HT1080 (cell line): ENCODE measurements at places on chromosomes 2 and 18.
A peak's percentile ranks its signal among the peaks of the same experiment; 100 is the strongest.

DNA sequence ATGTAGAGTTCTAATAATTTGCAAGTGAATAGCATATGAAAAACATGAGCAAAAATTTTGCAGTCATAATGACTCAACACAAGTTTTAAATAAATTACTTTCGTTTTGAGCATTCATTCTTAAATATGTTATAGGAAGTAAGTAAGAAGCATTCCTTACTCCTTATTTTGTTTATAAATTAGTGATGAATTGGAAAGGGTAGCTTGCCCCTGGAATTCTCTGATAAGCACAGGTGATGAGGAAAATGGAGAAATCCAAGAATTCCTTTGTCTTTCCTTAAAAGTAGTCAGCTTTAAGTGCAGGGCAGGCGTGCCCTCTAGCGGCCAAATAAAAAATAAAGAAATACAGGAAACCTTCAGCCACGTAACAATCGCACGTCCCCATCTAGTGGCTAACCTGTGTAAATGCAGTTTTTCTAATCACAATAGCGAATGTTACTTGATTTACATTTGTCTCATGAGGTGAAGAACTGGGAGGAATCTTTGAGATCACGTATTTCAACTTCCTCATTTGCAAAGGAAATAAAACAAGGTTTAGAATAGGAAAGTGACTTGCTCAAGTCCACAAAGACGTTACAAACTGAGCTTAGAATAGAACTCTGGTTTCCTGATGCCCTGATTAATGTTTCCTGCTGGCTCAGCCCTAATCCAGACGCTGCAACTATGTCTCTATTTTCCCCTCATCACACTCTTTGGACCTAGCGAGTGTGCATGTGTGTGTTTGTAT is 47.2 kb upstream of the ZNG1B start:
- peak; percentile 75 for DNase-seq

DNA sequence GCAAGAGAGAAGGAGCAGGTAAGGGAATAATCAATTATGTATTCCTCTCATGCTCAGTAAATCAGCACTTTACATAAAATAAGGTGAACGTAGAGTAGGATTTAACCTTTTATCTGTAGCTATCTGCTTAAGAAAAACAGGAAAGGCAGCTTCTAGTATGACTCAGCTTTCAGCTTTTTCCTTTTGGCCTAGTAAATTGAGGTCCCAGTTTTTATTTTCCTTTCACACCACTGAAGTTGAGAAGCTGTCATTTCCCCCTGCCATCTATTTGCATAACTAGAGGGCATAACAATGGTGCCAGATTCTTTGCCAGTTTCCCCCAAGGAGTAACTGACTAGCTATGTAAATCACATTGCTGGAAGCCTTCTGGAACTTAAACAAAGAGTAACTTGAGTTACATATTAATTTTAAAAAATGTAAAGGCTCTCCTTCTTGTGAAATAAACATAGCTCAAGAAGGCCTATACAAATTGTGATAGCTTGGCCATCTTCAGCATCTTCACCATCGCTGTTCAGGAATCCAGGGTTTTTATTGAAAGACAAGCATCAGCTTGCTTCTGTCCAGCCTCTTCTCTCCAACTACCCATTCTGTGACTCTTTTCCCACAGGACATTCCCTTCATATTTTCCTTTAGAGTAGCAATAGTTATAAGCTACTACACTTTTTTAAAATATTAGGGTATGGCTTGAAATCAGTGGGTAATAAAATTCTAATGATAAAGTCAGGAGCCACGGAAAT is 97.0 kb downstream of the KYNU start:
- DNase-seq = peak; percentile 72

GRCh38 chr18:79864006-79864725 is 66.4 kb downstream of the KCNG2 start:
- DNase-seq = no peak

DNA sequence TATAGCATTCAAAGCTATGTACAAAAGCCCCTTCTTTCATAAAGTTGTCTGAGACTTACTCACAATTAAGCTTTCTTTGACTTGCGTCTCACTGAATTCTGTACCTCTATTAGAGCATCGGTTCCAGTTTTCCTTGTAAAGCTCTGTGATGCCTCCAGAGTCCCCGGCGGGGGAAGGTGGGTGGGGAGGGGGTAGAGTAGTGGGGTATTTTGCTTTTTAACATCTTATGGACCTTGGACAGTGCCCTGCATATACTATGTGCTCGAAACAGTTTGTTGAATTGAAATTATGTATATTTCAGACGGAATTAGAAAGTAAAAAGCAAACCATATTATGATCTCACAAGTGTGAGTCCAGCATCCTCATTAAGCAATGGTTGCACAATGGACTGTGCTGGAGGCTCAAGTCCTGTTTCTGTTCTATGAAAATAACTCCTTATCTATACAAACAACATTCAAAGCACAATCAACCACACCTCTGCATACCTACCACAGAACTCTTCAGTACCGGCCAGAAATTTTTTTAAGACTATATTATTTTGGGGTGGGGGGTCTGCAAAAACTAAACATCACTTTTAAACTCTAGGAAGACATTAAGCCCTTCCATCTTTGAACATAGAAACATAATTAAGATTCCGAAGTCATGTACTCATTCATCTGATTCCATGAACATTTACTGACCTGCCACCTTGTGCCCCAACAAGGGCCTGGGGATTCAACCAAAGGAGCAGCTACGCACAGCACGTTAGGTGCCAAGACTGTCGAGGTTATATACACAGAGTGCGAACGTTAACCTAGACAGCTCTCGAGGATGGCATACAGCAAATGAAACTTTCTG is 908 bp downstream of the STAT1 start:
- peak; percentile 12 for DNase-seq

DNA sequence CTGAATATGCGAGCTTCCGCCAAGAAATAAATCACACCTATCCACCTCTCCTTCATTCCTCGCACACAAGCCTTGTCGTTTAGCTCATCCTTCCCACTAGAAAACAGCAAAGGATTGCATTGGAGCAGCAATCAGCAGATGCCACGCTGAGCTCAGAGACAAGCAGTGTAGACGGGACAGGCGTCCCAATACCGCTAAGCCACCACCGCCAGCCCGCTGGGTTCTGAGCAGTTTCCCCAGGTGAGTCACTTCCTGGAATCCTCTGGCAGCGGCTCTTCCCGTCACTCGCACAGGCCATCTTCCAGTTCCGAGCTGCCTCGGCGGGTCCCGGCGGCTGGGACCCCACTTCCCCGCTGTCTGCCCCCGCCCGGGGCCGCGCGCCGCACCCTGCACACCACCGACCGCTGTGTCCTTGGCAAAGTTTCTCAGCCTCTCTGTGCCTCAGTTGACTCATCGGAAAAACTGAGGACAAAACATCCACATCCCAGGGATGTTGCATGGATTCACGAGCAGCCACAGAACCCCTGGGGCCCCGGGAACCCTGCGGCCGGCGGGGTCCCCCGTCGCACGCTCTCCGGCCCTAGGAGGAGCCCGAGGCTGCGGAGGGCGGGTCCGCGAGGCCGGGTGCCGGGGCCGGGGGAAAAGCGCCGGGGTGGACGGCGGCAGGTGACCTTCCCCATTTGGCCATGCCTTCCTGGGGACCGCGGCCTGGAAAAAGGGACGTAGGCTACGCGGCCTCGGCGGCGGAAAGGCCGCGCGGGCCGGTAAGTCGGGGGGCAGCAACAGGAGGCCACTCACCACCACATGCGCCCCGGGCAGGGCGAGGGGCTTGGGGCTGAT is 573 bp downstream of the KDSR start:
- DNase-seq = peak; percentile 86

DNA sequence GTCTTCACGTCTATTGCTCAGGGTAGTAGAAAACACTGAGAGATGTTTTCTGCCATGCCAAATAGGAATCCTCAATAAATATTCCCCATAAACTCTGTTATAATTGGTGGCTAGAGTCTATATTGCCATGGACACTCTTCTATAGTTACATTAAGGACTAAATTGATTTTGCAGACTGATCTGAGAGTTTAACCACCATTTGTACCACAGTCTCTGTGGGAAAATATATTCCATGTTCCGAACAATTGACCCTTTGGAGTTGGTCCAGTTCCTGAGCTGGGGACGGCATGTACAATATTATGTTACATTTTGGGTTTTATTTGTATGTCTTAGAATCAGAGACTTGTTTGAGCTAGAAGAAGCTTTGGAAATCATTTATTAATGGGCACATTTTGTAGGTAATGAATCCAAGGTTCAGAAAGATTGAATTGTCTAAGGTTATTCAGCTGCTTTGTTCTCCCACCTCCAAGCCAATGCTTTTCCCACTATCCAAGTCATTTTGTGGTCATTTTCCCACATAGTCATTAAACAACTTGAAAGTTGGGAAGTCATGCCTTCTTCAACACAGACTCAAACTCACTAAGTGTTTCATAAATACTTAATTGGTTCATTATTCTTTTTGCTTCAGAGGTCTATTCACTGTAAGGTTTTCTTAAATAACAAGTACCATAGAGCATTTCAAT is 5.1 kb upstream of the PPP1CB start:
- no peak for DNase-seq

- peak; percentile 86 for DNase-seq
Measured at GRCh38 chr2:180012523-180012922, 5.4 kb upstream of the CWC22 start.

- no peak for DNase-seq
Measured at GRCh38 chr2:205133544-205133943, 548.8 kb upstream of the NRP2 start.

- no peak for DNase-seq
Measured at GRCh38 chr2:61785583-61785982, 68.3 kb downstream of the FAM161A start.

GRCh38 chr18:32261003-32261402 is 71.2 kb downstream of the MEP1B start:
- DNase-seq = no peak

GRCh38 chr2:190846746-190847145 is 33.9 kb upstream of the GLS start:
- DNase-seq = no peak

DNA sequence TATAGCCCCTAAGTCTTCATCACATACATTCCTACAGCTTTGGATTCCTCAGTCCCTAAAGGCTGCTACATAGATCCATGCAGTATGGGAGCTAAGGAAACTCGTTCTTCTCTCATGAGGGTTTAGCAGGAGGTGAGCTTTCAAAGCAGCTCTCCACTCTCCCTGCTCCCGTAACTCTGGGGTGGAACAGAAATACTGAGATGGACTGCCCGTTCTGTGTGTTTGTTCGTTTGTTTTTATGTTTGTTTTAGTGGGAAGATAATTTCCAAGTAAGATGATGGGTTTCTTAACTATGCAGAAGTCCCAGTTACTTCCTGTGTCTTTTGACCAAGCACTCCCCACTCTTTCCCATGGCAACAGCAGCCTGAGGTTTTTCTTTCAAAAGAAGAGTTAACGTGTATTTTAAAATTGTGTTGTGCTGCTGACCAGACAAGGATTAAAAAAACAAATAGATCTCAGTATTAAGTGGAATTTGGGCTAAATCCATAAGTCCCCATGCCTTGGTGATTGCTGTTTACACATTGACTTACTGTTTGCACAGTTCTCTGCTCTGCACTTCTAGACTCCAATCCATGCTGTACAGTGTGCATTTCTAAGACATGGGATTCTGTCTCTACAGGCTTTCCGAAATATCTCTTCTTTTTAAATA is 156.4 kb upstream of the SH3BP4 start:
- no peak for DNase-seq

GRCh38 chr18:63120620-63121019 is 198.9 kb downstream of the BCL2 start:
- no peak for DNase-seq

DNA sequence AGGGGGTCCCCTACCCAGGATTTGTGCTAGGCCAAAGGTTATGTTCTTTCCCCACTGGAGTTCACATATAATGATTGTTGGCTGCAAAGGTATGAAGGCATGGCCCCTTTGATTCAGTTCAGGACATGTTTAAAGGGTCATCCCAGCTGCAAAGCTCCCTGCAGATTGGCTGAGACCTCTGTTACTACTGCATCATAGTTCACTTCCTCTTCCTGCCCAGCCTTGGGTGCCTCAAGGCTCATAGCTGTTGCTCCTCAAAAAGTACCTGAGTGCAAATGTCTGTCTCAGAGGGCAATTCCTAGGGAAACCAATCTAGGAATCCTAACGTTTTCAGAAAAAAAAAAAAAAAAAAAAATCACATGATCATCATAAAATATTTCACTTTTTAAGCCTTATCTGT is 125.1 kb downstream of the ATL2 start:
- no peak for DNase-seq

DNA sequence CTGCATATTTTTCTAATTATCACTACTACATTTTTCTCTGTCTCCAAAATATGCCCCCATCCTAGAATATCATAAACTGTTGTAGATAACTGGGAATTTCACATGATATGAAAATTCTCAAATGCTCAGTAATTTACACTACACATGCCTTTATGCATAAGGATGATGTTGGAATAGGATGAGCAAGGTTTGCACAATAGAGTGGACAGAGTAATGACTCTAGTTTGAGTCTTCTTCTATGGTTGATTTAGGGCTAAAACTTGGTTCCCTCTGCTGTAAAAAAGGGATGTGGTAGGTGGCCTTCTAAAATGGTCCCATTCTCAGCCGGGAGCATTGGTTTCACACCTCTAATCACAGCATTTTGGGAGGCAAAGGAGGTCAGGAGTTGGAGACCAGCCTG is 129.9 kb downstream of the BCL11A start:
- DNase-seq = no peak

GRCh38 chr2:176518823-176519222 is 249.6 kb downstream of the MTX2 start:
- DNase-seq = peak; percentile 80

- no peak for DNase-seq
Measured at GRCh38 chr2:62197925-62198633, 2.2 kb downstream of the B3GNT2 start.

DNA sequence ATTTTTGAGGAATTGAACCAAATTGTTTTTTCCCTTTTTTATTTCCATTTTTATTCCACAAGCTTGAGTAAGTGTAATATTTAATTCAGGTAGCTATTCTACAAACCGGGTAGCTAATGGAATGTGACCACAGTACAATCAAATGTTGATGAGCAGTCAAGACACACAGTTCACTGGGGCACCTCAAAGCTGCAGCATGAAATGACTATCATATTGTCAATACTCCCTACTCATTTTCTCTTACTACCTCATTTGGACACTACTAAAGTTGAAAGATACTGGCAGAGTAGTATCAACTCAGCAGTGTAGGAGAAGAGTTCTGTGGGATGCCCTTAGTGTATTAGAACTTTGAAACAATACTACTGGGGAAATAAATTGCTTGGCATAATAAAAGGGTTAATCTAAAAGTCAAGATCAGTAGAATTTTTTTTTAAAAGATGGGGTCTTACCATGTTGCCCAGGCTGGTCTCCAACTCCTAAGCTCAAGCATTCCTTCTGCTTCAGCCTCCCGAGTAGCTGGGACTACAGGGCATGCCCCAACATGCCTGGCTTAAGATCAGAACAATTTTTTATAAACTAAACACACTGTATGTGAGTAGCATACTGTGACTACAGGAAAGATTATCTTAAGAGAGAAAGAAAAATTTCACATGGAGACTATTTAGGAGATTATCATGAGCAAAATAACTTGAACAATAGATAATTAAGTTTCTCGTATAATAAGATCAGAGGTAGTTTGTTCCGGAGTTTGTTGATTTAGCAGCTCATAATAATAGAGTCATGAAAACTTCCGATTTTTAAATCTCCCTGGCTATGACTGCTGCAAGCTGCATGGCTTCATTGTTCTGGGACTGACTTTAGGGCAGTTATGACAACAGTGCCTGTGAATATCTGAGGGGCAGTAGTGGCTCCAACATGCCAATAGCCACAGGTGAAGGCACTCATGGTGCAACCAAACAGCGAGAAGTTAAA is 43.7 kb downstream of the MYO3B start:
- DNase-seq = peak; percentile 28

- no peak for DNase-seq
Measured at GRCh38 chr2:65478498-65479135, 46.2 kb upstream of the SPRED2 start.
